ENCODE measurements at places on chromosomes 6 and 20.

DNA sequence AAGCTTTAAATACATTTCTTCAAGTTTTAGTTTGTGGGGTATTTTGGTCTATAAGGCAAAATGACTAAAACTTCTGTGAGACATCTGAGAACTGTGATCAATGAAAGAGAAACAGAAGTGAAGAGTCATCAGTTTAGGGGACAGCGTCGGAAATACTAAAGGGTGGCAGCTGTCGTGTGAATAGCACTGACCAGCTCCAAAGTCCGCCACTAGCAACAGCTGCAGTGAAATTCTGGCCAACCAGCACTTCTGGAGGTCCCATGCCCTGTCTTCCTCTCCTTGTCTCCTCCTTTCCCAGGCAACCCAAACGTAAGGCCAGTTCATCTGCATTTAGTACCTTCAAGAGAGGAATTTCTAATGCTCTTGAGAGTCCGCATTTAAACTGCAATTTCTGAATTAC is 87.5 kb downstream of the DACT2 start:
- no peak for DNase-seq

GRCh38 chr6:139355172-139355571 is 19.3 kb downstream of the CITED2 start:
- no peak for DNase-seq

- DNase-seq = no peak
Measured at GRCh38 chr6:74657011-74657410, 548.8 kb downstream of the COL12A1 start.

DNA sequence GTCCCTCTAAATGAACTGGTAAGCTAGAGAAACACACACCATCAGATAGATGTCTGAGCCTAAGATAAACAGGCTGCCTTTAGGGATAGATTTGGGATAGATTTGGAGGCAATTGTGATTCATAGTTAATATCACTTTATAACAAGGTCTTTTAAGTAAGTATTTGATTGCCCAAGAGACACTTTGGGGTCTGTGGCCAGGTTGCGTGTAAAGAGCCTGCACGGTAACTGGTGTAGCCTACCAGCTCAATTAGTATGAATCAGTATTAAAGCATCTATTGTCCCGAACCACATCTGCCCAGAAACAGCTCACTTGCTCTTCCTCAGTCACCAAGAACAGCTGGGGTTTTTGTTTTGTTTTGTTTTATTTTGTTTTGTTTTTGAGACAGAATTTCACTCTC is 193.3 kb downstream of the SASH1 start:
- DNase-seq = no peak

DNA sequence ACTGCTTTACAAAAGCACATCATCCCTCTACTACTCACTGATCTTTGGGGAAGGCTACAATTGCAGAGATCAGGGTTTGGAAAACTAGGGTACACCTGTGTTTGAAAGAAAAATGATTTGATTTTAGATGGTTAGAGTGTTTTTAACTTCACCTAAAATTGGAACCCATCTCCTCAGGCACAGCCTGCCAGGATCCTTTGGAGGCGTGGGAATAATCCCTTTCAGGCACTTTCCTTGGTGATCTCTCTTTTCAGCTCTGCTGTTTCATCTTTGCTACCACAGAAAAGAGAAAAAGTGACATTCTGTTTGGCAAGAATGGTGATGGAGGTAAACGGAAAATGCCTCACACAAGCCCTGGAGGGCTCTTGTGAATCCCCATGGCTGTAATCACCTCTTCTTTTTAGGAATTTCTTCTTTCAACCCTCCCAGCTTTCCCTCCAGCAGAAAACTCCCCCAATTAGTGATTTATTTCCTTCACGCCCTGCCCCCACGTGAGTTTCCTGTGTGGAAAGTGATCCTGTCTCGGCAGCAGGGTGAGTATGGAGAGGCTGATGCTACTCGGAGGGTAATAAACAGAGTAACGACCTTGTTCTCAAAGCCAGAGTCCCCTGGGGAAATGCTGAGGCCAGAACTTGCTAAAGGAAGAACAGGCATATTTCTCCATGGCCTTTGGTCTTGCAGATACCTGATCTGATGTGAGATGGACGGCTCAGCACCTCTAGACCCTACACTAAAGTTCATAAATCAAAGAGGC is 9.2 kb downstream of the KCNG1 start:
- DNase-seq = no peak

Measured in effector CD8-positive, alpha-beta T cell (primary cell).